Activated T-cell treated with anti-CD3 and anti-CD28 coated beads, Interleukin-2, amount 50 U/mL, for 72 hours (primary cell): ENCODE measurements at places on chromosomes 16 and 17. TPM values are rescaled to one million over a fixed set of nuclear protein-coding genes. Genes with fewer than 3 reads are reported as not detected.
A peak's percentile ranks its signal among the peaks of the same experiment; 100 is the strongest.

DNA sequence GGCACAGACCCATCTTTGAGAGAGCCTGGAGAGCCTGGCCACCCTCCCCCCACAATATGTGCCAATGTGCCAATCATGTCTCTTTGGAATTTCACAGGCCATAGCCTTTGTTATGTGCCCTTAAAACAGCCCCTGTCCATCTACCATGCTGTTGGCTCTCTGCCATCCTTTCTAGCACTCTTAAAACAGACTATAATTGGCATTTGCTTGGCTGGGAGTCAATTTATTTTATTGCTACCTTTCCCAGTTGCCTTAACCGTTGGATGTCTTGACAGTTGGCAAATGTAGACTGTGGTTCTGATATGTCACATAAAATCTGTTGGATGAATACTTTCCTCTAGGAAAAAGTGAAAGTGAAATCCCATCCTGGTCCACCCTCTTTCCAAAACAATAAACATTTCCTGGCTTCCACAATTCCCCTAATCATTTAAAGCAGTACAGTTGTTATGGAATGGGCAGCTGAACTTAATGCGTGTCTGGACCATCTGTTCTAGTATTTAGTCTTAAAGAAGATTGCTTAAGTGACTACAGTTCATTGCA lies 394.0 kb downstream of the KCNJ2 start:
- no peak overlapping the region for H3K27ac ChIP-seq
- no peaks in the 10 kb centered on the region for H3K36me3 ChIP-seq
- no peak for DNase-seq
- H3K4me3 ChIP-seq: no peak overlapping the region
- peaks cover 6% of the 10 kb centered on the region for H3K27me3 ChIP-seq

- peaks cover 88% of the 10 kb centered on the region for H3K4me1 ChIP-seq
- peak overlapping the region; percentile 96 for H3K27ac ChIP-seq
- H3K4me3 ChIP-seq: peak overlapping the region; percentile 68
Measured at GRCh38 chr16:11181899-11182279, 74.1 kb downstream of the SOCS1 start.

DNA sequence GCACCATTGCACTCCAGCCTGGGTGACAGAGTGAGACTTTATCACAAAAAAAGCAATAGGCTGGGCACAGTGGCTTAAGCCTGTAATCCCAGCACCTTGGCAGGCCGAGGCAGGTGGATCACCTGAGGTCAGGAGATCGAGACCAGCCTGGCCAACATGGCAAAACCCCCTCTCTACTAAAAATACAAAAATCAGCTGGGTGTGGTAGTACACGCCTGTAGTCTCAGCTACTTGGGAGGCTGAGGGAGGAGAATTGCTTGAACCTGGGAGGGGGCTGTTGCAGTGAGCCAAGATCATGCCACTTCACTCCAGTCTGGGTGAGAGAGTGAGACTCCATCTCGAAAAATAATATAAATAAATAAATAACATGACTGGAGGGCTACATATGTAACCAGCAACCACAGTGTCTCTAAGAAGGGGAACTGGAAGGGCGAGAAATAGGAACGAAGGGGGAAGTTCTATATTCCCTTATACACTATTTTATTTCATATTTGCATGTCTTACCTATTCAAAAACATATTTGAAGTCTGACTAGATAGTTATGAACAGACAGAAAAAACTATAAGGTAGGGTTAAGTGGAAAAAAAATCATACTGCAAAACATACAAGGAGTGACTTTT lies 25.9 kb downstream of the MYH11 start:
- DNase-seq: no peak
- H3K4me3 ChIP-seq: no peak overlapping the region
- no peak overlapping the region for H3K27ac ChIP-seq
- H3K36me3 ChIP-seq: no peaks in the 10 kb centered on the region

DNA sequence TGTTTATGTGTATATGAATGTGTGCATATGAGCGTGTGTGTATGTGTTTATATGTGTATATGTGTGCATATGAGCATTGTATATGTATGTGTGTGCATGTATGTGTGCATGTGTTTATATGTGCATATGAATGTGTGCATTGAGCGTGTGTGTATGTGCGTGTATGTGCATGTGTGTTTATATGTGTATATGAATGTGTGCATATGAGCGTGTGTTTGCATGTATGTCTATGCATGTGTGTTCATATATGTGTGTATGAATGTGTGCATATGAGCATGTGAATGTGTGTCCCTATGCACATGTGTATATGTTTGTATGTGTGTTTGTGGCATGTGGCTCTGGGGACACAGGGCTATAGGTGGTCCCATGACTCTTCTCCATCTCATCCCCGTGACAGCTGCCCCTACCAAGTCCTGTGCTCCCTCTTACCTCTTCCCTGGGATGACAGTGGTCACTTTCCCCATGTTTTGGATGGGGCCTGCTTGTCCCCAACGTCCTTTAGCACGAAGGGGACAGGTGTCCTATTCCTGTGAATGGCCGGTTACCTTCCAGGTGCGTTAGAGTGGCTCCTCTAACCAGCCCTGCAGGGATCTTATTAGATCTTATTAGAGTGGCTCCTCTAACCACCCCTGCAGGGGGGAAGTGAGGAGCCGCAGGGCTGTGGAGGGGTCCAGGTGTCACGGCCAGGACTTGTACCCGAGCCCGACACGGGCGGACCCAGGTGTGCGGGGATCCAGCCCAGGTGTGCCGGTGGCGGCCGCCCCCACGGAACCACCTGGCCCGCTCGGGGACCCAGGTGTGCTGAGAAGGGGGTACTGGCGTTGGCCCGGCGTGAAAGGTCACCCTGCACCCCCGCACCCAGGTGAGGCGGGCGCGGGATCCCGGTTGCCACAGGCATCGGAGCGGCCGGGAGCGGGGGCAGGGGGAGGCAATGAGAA lies 105.6 kb downstream of the SEC14L1 start:
- no peaks in the 10 kb centered on the region for H3K36me3 ChIP-seq
- no peak for DNase-seq
- H3K27me3 ChIP-seq: peaks cover 25% of the 10 kb centered on the region
- no peak overlapping the region for H3K27ac ChIP-seq

GRCh38 chr17:15920758-15921239 lies 24.1 kb upstream of the ADORA2B start:
- no peak overlapping the region for H3K4me3 ChIP-seq
- H3K27ac ChIP-seq: no peak overlapping the region
- no peak for DNase-seq
- peaks cover 31% of the 10 kb centered on the region for H3K27me3 ChIP-seq
- H3K4me1 ChIP-seq: no peaks in the 10 kb centered on the region

DNA sequence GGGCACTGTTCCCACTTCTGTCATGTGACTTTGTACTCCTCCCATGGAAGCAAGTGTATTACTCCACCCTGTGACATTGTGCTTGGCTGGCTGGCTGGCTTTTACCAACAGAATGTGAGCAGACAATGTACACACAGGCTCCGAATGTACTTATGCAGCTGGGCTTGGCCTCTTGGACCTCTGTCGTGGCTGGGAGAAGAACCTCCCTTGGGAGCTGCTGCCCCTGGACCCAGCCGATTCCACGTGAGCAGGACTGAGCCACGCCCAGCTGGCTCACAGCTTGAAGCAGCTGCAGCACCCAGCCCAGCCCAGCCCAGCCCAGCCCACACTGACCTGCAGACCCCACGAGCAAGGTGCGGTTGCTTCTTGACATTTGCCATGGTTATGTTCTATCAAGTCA lies 177.5 kb downstream of the RBFOX3 start:
- no peak for DNase-seq
- H3K27me3 ChIP-seq: no peaks in the 10 kb centered on the region
- H3K36me3 ChIP-seq: no peaks in the 10 kb centered on the region
- H3K27ac ChIP-seq: no peak overlapping the region
- H3K4me3 ChIP-seq: no peak overlapping the region
- H3K4me1 ChIP-seq: no peaks in the 10 kb centered on the region

- H3K4me1 ChIP-seq: no peaks in the 10 kb centered on the region
- H3K36me3 ChIP-seq: no peaks in the 10 kb centered on the region
- no peak overlapping the region for H3K27ac ChIP-seq
- H3K27me3 ChIP-seq: peaks cover 8% of the 10 kb centered on the region
Measured at GRCh38 chr16:54690710-54691109, 240.0 kb upstream of the IRX5 start.

HOXB4 gene
- total RNA-seq: 1.9 TPM

ELMO3 gene
- total RNA-seq: 3.0 TPM

RBFOX1 gene
- total RNA-seq: not detected

- no peak for DNase-seq
- no peaks in the 10 kb centered on the region for H3K36me3 ChIP-seq
- H3K27ac ChIP-seq: no peak overlapping the region
- no peaks in the 10 kb centered on the region for H3K27me3 ChIP-seq
Measured at GRCh38 chr17:78322858-78323455, 36.9 kb downstream of the SOCS3 start.

DNA sequence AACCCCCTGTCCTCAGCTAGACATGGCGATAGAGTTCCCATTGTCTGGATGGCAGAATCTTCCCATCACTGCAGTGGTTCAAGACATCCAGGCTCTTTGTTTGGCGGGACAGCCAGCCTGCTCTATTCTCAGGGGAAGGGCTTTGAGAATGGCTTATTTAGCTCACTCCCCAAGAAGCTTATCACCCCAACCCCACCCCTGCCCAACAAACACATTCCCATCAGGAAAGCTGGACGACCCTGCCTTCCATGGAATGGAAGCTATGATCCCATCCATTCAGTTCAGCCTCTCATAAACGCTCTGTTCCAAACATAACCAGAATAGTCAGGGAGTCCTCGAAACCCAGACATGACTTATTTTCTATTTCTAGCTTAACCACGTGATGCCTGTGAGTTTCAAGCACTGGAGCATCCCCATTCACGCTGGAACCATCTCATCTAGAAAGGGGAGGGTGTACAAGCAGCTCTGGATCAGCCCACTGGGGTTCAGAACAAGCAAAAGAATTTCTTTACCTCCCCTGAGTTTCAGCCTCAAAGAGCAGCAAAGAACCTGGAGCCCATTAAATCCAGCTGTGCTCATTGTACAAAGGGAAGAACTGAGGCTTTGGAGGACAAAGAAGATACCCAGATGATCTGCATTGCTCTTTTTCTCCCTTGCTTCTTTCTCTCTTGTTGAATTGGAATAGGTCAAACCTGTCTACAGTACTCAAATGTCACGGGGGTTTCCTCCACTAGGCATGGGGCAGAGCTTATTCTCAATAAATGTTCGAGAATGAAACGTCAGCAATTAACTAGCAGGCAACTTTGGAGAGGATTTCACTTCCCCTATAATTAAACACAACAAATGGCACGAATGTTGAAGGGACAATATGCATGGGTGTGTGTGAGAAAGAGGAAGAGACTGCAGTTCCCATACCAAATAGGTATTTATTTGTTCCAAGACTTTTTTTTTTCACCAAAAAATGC lies 93.1 kb downstream of the XYLT1 start:
- no peak overlapping the region for H3K4me3 ChIP-seq
- H3K36me3 ChIP-seq: no peaks in the 10 kb centered on the region
- no peaks in the 10 kb centered on the region for H3K27me3 ChIP-seq
- peaks cover 49% of the 10 kb centered on the region for H3K4me1 ChIP-seq
- DNase-seq: no peak
- no peak overlapping the region for H3K27ac ChIP-seq

MYH2 gene
- total RNA-seq: not detected

DNA sequence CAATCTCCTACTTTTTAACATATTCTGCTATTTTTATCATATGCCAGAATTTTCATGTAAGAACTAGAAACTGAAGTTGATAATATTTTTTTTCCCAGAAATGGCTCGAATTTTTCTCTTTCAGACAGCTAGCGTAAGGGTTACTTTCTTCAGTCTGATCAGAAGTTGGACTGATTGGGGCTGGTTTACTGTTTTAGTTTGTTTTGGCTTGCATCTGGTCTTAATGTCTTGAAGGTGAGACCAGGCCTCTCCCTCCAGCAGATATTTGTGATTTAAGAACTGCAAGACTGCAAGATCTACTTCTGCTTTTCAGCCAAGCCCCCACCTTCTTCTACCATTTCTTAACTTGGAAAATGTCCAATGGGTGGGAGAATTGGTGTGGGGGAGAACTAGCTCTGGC lies 266.4 kb downstream of the HAPSTR1 start:
- H3K27me3 ChIP-seq: no peaks in the 10 kb centered on the region
- no peaks in the 10 kb centered on the region for H3K4me1 ChIP-seq
- no peak for DNase-seq
- no peak overlapping the region for H3K4me3 ChIP-seq
- H3K27ac ChIP-seq: no peak overlapping the region

MT1F gene
- total RNA-seq: 39.1 TPM

DNA sequence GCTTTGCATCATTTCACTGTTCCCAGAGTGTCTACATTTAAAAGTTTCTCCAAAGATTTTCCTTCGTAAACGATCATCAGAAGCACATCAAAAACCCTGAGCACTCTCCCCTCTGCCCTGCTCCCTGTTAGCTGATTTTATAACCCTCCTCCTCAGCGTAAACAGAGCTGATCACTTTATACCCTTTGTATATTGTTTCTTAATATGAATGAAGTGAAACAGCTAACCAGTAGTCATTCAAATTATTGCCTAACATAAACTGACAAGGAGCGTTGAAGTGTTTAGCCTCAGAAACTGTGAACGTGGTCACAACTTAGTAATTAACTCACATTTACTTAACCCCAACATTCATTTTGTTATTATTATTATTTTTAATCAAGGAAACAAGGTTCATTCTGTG lies 160.0 kb upstream of the FOXF1 start:
- H3K4me3 ChIP-seq: no peak overlapping the region
- H3K36me3 ChIP-seq: peaks cover 2% of the 10 kb centered on the region
- no peak for DNase-seq
- H3K27ac ChIP-seq: no peak overlapping the region
- peaks cover 53% of the 10 kb centered on the region for H3K27me3 ChIP-seq

NME2 gene
- 548 TPM for total RNA-seq

- no peak overlapping the region for H3K4me3 ChIP-seq
- no peaks in the 10 kb centered on the region for H3K27me3 ChIP-seq
- no peak for DNase-seq
- H3K27ac ChIP-seq: no peak overlapping the region
Measured at GRCh38 chr16:27473101-27473900, 71.3 kb downstream of the IL21R start.

- no peak for DNase-seq
- no peak overlapping the region for H3K4me3 ChIP-seq
- H3K36me3 ChIP-seq: peaks cover 8% of the 10 kb centered on the region
- peaks cover 54% of the 10 kb centered on the region for H3K4me1 ChIP-seq
- H3K27me3 ChIP-seq: no peaks in the 10 kb centered on the region
Measured at GRCh38 chr17:17073030-17073564, 30.8 kb downstream of the MPRIP start.

- no peak for DNase-seq
- peaks cover 25% of the 10 kb centered on the region for H3K27me3 ChIP-seq
- H3K27ac ChIP-seq: no peak overlapping the region
- no peaks in the 10 kb centered on the region for H3K36me3 ChIP-seq
Measured at GRCh38 chr17:76866774-76867577, 1.2 kb upstream of the MGAT5B start.

CCL13 gene
- not detected for total RNA-seq

TMEM204 gene
- total RNA-seq: 15.7 TPM
